Pancreas (tissue), 10 donors: ENCODE measurements at places on chromosomes 2 and 18.

DNA sequence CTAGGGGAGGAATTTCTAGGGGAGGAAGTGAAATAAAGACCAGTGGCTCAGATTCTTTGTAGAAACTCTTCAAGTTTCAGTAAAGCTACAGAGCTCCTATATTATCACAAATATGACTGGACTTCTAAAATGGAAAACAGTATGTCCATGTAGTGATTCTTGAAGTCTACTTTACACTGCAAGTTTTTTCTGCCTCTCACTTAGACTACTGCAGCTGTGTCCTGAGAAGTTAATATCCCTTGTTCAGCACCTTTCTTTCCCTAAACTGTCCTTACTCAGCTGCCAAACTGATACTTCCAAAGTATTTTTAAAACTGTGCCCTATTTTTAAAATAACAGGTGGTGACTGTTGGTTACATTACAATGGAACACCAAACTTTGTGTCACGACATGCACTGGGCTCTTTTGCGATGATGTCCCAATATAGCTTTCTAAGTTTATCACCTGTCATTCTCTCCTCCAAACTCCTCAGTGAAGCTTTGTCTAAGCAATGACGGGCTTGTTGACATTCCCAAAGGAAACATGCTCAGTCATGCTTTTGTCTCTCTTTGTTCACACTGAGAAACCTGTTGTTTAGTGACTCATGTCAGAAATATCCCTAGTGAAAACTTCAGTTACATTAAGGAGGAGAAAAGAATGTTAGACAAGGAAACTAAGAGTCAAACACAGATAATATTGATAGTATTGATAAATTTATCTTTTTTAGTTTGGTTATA is 341.1 kb downstream of the ARL6IP6 start:
- DNase-seq: no peak

- DNase-seq: no peak
Observed at GRCh38 chr2:85016446-85016845, 45.5 kb downstream of the KCMF1 start.

DNA sequence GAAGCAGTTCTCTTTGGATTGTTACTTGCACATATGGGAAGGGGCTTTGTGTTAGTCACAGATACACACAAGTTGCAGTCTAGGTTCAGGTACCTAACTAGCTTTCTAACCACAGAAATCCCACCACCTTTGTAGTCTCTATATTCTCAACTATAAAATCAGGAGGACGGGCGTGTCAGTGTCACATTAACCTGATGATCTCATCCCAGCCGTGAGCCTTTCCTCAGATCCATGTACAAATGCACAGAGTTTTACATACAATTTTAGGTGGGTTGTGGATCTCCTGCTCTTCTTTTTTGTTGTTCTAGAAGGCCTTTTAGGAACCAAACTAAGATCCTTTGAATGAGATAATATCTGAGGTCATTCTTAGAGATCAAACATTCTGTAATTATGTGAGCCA is 94.0 kb downstream of the ZNF532 start:
- no peak for DNase-seq

- no peak for DNase-seq
Observed at GRCh38 chr2:193461431-193461934, 1266.8 kb upstream of the TMEFF2 start.

GRCh38 chr2:160433466-160434140 is 60.0 kb downstream of the RBMS1 start:
- DNase-seq: no peak

DNA sequence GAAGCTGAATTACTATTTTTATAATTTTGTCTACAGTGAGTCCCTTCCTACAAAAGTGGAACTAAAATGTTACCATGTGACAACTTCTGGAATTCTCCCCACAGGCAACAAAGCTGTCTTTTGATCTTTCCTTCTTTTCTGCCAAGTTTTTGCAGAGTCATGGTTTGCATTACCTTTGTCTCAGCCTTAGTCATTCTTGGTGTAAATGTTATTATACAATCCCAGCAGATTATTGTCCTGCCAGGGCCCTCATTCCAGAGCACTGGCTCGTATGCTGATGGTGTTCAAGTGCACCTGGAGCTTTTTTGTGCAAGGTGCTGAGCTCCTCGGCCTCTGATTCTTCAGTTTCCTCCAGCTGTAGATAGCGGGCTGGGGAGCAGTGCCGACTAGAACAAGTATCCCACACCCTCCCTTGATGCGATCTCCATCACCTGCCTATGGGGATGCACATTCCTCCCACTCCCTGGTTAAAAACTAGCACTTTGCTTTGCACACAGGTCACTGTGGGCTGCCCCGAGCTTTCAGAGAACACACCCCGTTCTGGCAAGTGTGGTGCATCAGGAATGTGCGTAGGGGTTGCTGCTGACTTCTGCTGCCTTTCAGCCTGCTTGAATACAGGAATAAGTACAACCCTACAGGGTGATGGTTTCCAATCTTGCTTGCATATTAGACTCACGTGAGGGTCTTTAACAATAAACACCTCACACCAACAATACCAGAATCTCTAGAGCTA is 263.6 kb downstream of the RNF144A start:
- no peak for DNase-seq

- DNase-seq: no peak
Observed at GRCh38 chr18:23306822-23307221, 146.3 kb upstream of the RIOK3 start.

GRCh38 chr2:109049022-109049421 is 60.0 kb upstream of the EDAR start:
- DNase-seq: no peak

DNA sequence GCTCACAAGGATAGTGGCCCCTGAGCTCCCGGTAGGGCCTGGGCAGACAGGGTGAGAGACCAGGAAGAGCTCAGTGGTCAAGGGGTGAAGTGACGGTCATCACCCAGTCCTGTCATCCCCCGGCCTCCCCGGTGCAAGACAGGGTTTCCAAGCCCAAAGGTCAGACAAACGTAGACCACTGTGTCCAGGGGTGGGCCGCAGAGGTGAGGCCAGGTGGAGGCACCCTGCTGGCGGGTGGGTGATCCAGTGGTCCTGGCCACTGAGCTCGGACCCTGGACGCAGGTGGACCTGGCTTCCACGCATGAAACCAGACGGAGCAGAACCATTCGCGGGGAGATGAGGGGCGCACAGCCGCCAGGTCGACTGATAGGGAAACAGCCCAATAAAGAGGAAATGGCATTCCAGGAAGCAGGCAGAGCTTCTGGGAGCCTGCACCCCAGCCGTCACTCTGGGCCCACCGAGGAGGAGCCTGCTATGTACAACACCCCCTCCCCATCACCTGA is 14.4 kb upstream of the SNED1 start:
- DNase-seq: peak; percentile 47

- no peak for DNase-seq
Observed at GRCh38 chr2:54341656-54342055, 85.6 kb upstream of the TSPYL6 start.

DNA sequence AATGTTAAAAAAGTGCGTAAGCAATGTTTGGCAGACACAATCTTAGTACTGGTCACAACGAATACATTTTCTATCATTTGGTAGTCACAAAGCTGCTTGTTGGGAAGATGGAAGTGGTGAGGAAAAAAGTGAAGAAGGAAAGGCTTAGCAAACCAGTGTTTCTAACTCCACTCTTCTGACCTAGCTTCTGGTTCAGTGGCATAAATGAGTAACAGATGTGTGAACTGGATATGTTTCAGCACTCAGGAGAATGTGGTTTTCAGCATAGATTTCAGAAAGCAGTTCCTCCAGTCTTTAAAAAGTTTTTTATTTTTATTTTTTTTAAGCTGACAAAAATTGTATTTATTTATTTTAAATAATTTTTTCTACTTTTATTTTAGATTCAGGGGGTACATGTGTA is 357.1 kb downstream of the CPS1 start:
- no peak for DNase-seq

GRCh38 chr2:176189681-176190641 is 1.5 kb downstream of the HOXD1 start:
- DNase-seq: no peak

DNA sequence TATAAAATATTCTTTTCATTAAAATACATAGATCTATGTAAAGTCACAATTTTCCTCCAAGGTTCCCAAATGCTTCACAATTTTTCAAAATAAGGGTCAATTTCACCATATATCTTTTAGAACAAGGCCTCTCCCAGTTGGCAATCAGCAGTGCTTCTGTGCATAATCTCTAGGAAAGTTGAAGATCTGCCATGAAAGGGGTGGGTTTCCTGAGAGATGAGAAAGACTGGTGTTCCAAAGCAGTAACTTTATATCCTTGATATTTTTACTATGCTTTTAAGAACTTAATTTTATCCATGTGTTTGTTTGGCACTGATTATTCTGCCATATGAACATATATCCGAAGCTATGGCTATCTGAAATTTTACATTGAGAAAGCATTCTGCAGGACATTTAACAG is 199.4 kb upstream of the CYP26B1 start:
- DNase-seq: no peak

DNA sequence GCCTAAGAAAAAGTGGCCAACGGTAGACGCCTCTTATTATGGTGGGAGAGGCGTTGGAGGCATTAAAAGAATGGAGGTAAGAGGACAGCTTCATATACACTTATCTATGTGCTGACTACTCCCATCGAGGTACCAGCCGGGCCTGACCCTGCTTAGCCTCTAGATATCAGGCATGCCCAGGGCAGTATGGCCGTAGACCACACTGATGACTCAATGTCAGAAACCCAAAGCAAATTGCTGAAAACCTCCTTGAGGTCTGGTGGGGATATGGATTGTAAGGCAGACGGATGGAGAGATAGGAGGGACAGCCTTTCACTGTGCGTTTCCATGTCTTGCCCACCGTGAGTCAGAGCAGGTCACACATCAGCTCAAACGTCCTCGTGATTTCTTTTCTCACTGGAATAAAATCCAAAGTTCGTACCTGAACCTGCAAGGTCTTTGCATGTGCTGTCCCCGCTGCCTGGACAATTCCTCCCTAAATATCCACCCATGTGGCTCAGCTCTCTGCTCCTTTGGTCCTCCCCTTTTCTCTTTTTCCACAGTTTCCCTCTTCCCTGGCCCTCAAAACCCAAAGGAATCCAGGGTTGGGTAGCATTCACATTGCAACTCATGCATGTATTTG is 168.9 kb downstream of the ANTXR1 start:
- DNase-seq: no peak

GRCh38 chr2:14903709-14904374 is 271.3 kb downstream of the LRATD1 start:
- DNase-seq: no peak

GRCh38 chr2:181318504-181319280 is 138.5 kb upstream of the ITGA4 start:
- DNase-seq: no peak

GRCh38 chr2:241968417-241968816 is 98.9 kb downstream of the RTP5 start:
- no peak for DNase-seq

DNA sequence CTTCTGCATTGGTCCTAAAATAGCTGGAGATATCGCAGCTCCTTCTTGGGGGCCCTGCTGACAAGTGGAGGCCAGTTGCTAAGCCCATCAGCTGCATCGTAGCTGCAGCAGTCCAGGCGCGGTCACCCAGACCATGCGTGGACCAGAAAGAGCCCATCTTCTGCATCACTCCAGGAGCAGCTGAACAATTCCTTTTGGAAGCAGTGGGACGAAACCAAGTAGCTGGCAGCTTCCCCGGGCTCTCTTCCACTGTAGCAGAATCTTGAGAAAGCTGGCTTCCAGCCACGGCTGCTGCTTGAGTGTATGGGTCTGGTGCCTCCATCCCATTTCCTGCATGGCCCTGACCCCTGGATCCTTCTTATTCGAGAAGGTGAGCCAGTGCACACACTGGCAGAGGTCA is 22.2 kb upstream of the CAB39 start:
- no peak for DNase-seq

- no peak for DNase-seq
Observed at GRCh38 chr2:221662689-221663391, 90.7 kb upstream of the EPHA4 start.

GRCh38 chr2:182642328-182642727 is 73.7 kb upstream of the DNAJC10 start:
- no peak for DNase-seq

DNA sequence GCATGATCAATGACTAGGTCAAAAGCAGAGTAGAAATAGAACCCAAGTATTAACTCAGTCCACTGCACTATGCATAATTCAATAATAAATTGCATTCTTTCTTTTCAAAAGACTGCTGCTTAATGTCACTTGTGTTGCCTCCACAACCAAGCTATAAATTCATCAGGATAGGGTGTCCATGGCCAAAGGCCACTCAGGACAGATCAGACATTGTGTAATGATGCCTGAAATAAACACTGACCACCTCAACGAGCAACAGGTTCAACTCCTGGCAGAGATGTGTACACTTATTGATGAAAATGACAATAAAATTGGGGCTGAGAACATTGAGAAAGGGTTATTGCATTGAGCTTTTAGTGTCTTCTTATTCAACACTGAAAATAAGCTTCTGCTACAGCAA is 194.5 kb upstream of the SPOPL start:
- DNase-seq: no peak

DNA sequence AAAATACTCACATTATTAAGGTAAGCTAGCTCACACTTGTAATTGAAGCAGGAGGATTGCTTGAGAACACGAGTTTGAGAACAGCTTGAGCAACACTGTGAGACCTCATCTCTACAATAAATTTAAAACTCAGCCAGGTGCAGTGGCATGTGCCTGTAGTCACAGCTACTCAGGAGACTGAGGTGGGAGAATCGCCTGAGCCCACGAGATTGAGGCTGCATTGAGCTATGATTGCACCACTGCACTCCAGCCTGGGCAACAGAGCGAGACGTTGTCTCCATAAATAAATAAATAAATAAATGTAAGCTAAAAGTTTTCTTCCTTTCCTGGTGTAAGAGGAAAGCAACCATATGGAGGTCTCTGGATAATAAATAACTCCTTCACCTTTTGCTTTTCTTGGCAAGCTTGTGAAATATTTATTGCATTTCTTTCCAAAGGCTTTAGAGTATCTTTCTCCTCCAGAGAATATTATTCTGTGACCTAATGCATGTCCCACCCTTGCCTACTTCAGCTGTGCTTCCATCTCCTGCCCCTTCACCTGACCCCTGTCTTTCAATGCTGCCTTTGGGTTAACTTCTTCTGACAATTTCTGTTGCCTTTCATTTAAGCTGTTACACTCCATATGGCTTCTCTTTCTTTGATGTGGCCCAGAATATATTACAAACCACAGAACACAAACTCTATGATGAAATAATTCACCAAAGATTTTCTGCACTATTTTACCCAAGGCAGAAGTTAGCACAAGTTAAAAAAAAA is 280.7 kb upstream of the RND3 start:
- DNase-seq: no peak

- no peak for DNase-seq
Observed at GRCh38 chr2:211174021-211174420, 617.6 kb downstream of the CPS1 start.

DNA sequence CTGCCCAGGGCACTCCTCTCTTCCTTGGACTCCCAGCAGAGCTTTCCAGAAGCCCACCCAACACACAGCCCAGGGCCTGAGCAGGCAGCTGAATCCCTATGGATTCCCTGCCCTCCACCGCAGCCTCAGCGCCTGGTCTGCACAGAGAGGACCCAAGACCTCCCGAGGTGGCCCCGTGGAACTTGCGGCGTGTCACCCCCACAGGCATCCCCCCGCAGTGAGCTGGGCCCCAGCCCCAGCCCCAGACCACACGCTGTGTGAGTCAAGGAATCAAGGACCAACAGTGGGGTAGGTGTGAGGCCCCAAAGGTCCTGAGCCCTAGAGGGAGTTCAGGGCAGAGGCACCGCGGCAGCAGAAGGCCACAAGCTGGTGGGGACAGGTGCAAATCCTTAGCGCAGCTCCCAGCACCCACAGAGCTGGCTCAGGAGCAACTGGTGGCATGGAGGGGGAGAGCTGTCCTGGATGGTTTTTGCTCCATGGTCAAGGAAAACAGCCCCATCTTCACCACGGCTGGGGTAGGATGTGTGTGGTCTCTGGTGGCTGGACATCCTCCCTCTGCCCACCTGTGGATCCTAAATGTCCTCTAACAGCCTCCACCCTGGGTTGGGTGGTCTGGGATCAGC is 8.5 kb downstream of the HS6ST1 start:
- DNase-seq: peak; percentile 55
